ENCODE measurements at places on chromosomes 1 and 21.

DNA sequence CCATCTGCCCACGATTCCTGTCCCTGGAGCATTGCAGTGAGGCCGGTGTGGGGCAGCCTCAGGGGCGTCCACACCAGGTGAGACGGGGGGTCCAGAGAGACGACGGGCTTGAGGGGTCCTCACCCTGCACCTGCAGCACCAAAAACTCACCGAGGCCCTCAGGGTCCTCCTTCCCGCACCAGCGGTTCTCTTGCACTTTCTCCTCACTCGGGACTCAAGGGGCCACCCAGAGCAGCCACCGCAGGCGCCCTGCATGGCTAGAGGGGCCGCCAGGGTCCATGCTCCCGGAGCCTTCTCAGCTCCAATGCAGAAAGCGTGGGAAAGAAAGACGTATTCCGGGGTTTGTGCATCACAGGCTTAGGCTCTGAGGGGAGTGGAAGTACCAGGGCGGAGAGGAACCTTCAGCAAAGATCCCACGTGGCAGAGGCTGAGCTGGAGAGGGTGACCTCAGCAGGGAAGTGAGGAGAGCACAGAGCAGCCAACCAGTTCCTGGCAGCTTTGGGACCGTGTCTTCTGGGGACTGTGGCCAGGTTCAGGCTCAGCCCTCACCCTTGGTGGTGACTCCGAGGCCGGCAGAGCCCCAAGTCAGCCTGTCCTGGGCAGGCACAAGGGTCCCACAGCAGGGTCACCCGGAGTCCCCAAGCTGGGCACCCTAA is 19.5 kb upstream of the COL6A2 start:
- no peak for DNase-seq

DNA sequence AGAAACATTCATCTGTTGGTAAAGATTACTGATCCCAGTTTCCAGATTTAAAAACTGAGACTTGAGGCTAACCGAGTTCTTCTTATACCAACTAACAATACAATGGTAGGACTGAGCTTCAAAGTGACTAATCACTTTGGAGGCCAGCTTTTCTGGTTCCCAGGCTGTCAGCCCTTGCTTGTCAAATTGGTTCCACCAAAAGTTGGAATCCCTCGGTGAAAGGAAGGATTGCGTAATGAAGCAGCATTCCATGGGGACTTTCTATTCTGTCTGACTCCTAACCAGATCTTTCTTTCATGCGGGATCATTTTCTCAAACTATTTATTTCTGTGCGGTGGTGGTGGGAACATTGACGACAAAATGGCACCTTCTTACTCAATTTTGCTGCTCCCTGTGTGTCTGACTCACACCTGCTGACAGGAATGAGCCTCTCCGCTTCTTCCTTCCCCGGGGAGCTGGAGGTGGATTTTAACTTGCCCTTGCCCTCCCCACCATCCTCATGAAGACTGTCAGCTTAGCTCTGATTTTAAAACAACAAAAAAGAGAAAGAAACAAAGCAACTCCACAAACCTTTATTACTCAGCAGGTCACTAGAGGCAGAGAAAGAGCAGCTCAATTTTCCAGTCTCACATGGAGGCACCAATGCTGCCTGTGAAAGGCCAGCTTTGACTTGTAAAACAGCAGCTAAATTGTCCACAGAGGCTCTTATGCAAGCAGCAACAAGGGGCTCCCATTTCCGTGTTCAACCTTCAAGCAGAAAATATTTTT is 32.9 kb upstream of the RASAL2 start:
- DNase-seq = no peak

DNA sequence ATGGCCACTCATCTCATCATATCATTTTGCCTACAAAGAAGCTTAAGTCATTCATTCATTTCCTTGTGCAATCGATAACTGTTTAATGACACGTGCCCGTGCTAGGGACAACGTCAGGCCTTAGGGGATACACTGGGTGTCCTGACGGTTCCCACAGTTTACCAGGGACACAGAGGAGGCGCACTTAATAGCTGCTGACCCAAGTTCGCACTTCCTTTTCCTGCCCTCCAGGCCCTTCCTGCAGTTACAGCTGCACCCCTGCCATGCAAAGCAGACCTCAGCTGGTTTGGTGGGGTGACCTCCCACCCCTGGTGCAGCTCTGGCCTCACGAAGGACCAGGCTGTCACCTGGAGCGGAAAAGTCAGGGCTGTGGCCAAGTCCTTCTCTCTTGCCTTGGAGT is 4.2 kb downstream of the SPATA21 start:
- no peak for DNase-seq

- DNase-seq = no peak
Measured at GRCh38 chr21:31220575-31220974, 123.5 kb downstream of the TIAM1 start.

DNA sequence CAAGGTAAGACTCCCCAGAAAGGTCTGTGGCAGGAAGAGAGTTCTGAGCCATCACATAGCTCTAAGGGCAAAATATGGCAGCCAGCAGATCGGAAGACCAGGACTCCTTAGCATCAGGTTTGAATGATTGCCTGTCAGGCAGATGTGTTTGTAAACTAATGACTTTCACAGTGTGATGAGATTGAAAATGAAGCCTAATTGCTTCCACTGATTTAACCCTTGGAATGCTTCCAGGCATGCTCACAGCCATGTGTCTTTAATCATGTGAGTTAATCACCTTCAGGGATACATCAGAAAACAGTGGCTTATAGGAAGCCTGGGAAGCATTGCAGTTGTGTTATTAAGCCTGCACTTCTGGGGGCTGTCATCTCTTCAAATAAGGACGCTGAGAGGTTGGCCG is 82.8 kb downstream of the LRRC53 start:
- DNase-seq = no peak

DNA sequence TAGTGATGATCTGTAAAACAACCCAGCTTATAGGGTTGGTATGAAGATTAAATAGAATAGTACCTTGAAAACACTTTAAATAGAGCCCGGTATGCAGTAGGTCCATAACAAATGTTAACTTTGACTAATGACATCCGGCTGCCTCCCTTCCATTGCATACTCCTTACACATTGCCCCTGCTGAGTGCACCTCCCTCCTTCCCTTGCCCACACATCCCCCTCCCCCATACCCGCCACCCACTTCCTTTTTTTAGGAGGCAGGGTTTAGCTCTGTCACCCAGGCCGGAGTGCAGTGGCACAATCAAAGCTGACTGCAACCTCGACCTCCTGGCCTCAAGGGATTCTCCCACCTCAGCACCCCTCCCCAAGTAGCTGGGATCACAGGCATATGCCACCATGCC is 24.4 kb upstream of the ZC3H12A start:
- no peak for DNase-seq
